Posterior cingulate gyrus (tissue), 11 donors: ENCODE measurements at places on chromosomes 16 and 17.

GRCh38 chr16:23207485-23207884, 24.9 kb downstream of the SCNN1G start:
- DNase-seq = no peak

- DNase-seq = no peak
Measured at GRCh38 chr17:79749156-79749815, 18.5 kb downstream of the ENPP7 start.

GRCh38 chr16:4182581-4183236, 59.2 kb downstream of the SRL start:
- no peak for DNase-seq

DNA sequence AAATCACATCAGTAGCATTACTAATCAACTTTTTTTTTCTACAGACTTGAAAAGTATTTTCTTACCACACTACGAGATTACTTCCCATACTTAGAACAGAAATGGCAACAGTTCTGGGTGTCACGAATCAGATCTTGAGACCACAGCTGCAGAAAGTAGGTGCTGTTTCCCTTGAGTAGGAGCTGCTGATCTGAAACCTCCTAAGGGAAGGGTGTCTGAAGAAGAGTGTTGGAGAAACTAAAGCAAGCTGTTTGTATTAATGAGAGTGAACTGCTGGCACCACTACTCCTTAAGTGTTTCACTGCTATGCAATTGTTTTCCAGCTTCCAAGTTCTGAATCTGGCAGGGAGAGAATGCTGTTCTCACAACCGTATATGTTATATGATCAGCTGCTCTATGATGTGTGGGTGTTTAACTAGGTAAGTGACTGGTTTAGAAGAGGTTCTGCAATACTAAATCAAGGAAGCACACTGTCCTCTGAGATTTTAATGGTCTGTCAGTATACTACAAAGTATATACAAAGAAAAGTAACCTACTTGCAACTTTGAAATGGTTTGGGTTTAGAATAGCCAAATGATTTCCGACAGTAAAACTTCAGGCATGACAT, 3.3 kb downstream of the ZNF652 start:
- no peak for DNase-seq

GRCh38 chr17:74123350-74123749, 80.1 kb upstream of the RPL38 start:
- no peak for DNase-seq

GRCh38 chr16:73797115-73797514, 499.5 kb upstream of the PSMD7 start:
- no peak for DNase-seq

DNA sequence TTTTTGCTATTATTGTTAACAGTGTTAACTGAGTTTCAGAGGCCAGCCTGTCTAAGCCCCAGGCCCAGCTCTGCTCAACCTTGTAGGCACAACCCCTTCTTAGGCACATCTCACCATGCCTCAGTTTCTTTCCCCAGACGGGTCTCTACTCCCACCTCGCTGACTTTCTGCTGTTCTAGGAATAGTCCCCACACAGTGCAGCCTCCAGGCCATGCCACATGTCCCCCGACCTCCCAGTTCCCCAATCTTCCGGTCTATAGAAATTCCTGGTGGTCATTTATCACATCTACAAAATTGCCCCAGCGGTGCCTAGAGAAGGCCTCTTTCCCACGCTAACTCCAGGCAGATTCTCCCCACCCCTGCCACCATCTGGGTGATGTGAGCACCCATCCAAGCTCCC, 34.8 kb downstream of the ADGRG5 start:
- DNase-seq = no peak

- peak; percentile 21 for DNase-seq
Measured at GRCh38 chr16:30472328-30472942, at the start of gene ITGAL. TSS of gene ITGAL (plus strand) at chr16:30472742. CDS start at chr16:30472838, 96 bp downstream.

GRCh38 chr17:68357886-68358285, 66.6 kb downstream of the ARSG start:
- DNase-seq = no peak

DNA sequence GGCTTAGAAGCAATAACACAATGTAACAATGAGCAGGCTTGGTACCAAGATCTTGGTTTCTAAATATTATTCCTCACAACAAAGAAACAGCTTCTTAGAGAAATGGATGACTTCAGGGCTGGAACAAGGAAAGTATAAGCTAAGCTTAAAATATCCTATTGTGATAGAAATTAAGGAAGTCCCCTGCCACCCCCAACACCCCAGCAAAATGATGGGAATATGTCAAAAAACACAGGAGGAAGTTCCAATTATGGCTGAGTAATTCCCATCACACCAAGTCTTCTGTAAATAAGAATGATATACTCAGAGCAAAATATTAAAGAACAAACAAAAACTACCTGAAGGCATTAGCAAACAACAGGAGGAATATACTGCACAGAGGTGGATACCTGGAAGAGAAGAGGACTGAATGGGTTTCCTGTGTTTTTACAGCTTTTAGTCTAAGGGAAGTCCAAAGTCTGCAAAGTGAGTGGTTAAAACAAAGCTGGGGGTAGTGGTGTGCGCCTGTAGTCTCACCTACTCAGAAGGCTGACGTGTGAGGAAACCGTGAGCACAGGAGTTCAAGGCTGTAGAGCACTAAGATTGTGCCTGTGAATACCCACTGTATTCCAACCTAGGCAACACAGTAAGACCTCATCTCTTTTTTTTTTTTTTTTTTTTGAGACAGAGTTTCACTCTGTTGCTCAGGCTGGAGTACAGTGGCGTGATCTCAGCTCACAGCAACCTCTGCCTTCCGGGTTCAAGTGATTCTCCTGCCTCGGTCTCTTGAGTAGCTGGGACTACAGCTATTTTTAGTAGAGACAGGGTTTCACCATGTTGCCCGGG, 17.1 kb upstream of the ATP6V0A1 start:
- DNase-seq = no peak

DNA sequence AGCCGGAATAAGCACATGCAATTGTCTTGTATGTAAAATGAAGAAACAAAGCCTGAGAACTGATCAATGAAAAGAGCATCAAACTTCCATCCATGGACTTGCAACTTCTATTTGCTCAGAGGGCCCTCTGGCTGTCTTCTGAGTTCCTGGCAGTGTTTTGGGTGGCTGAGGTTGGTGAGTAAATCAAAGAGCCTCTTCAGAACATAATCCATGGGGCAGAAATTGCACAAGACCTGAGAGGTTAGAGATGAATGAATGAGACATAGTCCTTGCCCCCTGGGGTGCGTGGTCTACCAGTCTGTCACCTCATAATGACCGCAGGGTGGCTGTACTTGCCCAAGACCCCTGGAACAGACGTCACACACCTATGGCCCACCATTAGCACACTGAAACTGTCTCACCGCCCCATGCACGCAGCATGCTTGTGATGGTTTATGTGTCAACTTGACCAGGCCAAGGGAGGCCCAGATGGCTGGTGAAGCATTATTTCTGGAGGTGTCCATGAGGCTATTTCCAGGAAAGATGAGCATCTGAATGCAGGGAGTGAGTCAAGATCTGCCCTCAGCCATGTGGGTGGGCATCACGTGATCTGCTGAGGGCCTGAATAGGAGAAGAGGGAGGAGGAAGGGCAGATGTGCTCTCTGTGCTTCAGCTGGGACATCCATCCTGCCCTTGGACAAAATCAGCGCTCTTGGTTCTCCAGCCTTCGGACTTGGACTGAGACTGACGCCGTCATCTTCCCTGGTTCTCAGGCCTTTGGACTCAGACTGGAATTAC, 8.3 kb downstream of the PIK3R6 start:
- peak; percentile 20 for DNase-seq

DNA sequence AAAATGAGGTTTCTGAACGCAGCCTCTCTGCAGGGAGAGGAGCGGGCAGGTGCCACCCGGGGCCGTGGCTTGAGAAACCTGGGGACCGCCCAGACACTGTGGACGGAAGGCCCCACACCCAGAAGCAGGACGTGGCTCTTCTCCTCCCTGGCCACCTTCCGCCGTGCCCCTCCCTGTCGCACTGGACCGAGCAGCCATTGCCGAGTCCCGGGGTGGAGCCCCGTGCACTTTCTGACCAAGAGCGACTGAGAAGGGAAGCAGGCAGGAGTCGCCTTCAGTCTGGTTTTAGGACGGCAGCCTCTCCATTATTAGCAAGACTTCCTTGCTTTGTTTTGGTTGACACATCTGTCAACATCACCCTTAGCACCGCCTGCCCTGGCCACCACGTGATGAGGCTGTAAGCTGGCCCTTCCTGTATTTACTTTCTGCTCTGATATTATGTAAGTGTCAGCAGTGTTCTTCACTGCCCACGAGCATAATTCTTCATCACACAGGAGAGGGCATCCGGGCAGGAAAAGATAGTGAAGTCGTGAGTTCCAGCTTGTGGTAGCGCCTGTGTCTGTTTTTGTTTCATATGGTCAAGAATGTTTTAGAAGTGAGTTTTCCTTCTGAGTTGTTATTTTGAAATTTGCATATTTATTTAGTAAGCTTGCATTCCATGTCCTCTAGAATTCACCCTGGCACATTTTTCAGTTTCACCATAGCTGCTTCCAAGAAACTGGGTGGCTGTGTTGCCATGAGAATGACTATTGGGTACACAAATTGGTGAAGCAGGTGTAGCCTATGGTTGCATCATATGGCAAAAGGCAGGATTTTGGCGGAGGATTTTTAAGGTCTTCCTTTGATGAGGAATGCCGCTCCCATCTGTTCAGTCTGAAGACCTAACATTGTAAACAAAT, 1.0 kb downstream of the HERPUD1 start:
- DNase-seq = peak; percentile 57

DNA sequence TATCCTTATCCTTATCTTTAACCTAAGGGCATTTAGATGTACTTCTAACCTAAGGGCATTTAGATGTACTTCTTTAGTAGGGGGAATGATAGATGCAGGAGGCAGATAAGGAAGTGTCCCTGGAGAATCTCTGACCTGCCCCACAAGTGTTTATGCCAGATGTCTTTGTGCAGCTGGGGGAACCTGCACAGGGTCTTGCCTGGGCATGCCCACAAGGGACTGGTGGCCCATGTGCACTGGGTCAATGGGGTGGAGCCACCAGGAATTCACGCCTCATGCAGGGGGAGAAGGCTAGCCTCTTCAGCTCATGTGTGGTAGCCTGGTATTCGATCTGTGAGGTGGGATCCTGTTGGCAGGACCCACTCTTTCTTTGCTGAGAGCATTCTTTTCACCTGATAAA, 38.0 kb downstream of the CA10 start:
- no peak for DNase-seq

- DNase-seq = no peak
Measured at GRCh38 chr17:37677021-37677420, 33.8 kb upstream of the DDX52 start.

DNA sequence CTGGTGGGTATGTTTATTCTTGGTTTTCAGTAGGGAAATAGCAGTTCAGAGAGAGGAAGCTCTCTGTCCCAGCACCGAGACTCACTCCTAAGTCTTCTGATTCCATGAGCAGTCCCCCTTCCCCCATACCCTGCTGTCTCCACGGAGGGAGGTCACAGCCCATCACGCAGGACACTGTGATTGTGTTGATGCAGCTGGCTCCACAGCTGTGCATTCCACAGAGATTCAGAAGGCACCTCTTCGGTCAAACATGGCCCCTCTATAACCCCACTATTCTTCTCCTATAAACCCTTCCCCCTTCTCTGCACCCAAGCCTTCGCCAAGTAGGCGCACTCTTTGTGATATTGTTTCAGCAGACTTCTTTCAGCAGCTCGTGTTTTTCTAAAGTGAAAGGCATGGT, 104.3 kb upstream of the HLF start:
- DNase-seq = no peak

DNA sequence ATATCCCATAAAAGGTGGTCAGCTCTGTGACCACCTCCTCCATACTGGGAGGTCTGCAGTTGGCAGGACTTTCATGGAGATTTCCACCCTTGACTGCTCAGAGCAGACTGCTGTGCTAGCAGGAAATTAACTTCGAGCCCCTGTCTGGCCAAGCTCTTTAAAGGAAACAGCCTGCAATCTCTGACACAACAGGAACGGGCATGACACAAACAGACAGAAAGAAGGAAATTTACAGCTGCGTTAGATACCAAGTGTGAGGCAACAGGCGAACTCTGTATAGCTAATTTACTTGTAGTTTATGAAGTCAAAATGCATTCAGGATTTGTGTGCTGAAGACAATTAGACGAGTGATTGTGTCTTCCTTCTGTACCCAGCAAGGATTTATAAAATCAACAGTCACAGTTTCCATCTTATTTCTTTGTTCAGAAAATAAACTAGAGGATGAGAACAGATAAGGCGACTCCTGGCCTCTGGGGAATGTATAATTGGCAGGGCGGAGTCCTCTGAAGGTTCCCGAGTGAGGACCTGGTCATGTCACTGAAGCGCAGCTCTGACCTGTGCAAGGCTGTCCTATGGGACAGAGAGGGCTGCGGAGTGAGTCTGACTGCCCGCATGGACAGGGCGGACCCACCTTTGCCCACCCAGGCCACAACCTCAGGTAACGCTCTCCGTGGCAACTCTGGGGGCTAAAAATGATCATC, 16.1 kb downstream of the WIPI1 start:
- DNase-seq = no peak

GRCh38 chr16:8931859-8932258, 31.8 kb downstream of the USP7 start:
- DNase-seq = no peak

- no peak for DNase-seq
Measured at GRCh38 chr16:68019167-68019680, 3.5 kb upstream of the DPEP2NB start.

GRCh38 chr16:14303182-14303618, 232.1 kb downstream of the MRTFB start:
- DNase-seq = no peak

GRCh38 chr17:49452201-49452600, 37.5 kb upstream of the PHB1 start:
- no peak for DNase-seq

DNA sequence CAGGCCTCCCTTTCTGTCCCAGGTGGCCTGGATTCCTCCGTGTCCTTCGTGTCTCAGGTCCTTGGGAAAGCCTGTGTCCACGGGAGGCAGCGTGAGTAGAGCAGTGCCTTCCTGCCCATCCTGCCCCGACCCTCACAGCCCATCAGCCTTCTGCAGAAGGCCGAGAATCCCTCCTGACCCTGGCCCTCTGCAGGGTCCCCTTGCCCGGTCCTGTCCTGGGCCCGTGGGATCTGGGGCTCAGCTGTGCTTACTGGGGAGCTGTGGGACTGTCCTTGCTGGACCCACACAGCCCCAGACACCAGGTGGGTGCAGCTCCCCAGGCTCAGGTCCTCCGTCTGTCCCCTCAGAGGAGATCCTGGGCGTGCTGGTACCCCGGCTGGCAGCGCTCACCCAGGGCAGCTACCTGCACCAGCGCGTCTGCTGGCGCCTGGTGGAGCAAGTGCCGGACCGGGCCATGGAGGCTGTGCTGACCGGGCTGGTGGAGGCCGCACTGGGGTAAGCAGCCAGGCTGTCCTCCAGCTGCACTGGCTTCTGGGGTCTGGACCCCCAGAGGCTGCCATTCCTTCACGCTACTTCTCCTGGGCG, 3.9 kb downstream of the TELO2 start:
- DNase-seq = no peak
